ENCODE measurements at places on chromosomes 5 and 9. TPM values are rescaled to one million over a fixed set of nuclear protein-coding genes. Genes with fewer than 3 reads are reported as not detected.

PRSS3 gene
- total RNA-seq, result 0.86 TPM

DNA sequence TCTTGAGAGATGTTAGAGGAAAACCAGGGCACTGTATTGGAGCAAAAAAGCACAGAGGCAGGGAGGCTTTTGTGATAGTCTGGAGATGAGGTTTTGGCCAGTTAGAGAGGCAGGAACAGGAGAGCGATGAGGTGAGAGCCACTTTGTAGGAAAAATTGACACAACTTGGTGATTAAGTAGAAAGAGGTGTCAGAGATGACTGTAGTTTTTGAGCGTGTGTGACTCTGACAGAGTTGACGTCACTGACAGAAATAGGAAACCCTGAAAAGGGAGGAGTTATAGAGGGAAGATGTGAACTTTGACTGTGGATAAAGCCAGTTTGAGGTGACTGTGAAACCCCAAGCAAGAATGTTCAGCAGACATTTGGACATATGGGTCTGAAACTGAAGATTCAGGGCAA lies 15.7 kb downstream of the NFX1 start:
- no peak for DNase-seq

SLC6A18 gene
- total RNA-seq, result 0.48 TPM

DNA sequence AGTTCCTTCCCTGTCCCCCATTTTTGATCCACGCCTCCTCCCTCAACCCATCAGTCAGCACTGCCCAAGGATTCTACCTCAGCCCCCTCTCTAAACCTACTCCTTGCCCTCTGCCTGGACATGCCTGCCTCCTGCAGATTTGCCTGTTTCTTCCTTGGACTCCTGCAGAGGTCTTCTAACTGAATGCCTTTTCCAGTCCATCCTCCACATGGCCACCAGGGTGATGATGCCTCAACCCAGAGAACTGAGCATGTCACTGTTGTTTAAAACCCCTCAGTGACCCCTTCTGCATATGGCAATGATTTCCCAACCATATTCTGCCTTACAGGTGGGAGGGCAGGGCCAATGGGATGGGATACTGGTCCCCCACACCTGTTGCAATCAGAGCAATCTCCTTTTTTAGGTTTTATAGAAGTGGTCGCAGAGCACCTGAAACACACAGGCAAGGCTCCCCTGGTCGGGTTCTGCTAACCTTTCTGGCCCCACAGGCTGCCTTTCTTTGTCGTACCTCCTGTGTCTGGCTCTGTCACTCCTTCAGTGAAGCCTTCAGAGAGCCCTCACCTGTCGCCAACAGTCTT lies 9.3 kb downstream of the PHYKPL start:
- no peak for DNase-seq

- no peak for DNase-seq
Observed at GRCh38 chr5:178391480-178391879, 158.9 kb upstream of the PHYKPL start.

ECM2 gene
- 0.24 TPM for total RNA-seq

DNA sequence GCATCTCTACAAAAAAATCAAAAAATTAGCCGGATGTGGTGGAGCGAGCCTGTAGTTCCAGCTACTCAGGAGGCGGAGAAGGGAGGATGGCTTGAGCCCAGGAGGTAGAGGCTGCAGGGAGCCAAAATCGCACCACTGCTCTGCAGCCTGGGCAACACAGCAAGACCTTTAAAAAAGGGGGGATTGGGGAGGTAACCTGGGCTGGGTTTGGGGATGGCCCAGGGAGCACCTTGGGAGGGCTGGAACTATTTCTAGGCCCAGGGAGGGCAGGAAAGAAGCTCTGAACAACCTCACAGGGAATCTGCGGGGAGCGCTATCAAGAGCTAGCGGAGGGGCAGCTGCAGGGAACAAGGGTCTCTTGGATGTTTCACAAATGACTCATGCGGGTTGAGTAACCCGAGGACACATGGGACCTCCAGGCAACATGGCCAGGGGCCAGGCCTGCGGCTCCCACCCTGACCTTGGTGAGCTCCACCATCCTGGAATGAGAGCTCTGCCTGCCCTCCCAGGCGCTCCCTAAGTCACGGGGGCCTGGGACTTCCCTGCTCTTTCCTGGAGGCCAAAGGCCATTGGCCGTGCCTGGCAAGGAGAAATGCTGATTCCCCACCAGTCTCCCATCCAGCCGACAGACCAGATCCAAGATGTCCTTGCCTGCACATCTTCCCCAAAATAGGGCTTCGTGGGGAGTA lies 23.4 kb downstream of the SARDH start:
- DNase-seq, result no peak

TERT gene
- total RNA-seq, result 1.7 TPM

GRCh38 chr5:147390654-147391225 lies 119.1 kb downstream of the DPYSL3 start:
- no peak for DNase-seq

GRCh38 chr5:138946241-138946623 lies 71.1 kb upstream of the LRRTM2 start:
- DNase-seq, result peak; percentile 77

DNA sequence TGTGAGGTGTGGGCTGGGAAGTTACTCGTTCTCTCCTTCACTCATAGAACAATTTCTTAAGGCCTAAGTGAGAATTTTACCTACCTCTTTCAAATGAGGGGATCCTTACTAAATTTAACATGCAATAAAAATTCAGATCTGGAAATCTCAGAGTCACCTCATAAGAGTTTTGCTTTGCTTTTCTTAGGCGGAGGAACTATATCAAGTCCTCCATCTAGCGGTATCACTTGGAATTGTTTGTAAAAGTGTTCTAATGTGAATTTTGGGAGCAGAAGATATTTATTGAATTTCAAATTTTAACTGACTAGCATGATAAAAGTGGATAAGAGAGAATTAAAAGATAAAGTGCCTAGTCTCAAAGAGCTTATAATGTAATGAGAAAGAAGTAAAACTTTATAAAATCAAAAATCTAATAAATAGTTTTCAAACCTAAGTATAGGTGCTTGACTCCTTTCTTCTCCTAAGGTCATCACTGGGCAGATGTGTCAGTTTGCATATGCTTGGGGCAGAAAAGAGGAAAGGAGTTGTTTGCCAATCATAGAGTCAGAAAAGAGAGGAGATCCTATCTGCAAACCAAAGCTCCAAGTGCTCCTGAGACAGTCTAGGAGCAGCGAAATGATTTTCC lies 145.7 kb upstream of the DAB2 start:
- DNase-seq, result no peak

GRCh38 chr5:440401-441201 lies 2.4 kb upstream of the EXOC3 start:
- no peak for DNase-seq

GRCh38 chr9:124488641-124489210 lies 18.5 kb downstream of the NR5A1 start:
- DNase-seq, result no peak

GRCh38 chr9:128275198-128276007 lies at the start of gene GOLGA2:
TSS of gene GOLGA2 (minus strand) at chr9:128276007. CDS start at chr9:128275976, 31 bp downstream.
- no peak for DNase-seq

TIGD6 gene
- 4.9 TPM for total RNA-seq

GRCh38 chr9:97060796-97061195 lies 21.9 kb upstream of the CTSV start:
- no peak for DNase-seq

NCS1 gene
- 22.2 TPM for total RNA-seq

DNA sequence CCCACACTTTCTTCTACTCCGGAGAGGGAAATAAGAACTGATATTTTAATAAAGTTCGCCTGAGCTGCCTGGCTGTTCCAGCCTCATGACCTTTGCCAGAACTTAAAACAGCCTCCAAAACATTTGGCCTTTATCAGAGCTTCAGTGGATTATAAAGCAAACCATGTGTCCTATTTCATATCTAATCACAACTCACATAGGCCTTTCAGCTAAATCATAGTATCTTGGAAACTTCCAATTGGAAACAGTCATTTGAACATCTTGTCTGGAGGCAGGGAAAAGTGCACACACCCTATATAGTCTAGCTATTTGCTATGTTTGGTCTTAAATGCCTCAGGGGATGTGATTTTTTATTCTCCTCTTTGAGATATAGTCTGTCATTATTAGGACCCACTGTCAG lies 46.0 kb upstream of the FREM1 start:
- DNase-seq, result no peak

DNA sequence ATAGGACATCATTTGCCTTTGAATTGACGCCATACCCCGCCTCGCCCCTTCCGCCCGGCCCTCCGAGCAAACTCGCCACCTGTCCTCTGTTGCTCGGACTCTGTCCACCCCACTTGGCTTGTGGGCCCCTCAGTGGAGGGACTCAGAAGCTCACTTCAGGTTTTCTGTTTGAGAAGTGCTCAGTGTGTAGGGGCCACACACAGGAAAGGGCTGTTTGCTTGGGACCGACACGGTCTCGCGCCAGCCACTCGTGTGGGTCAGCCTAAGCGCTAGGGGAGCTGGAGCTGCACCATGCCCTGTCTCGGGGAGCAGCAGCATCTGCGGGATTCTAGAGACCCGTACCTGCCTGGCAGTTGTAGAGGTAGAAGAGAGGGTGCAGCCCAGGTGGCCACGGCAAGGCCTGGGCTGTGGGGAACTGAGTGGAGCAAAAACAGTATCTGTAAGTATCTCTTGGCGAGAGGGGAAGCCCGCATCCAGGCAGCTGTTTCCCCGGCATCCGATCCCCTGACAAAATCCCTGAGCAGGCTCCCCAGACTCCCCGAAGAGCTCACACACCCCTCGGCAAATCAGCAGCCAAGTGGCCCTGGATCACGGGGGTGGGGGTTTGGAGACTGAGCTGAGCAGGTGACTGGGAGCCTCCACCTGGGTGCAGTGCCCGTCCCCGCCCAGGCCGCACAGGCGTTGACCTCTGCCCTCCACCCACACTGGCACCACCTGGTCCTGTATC lies 52.2 kb downstream of the COL5A1 start:
- DNase-seq, result no peak

SCGB3A2 gene
- total RNA-seq, result 1.4 TPM

PCDHGC5 gene
- total RNA-seq, result 1.9 TPM

MSX2 gene
- total RNA-seq, result 69.7 TPM

DNA sequence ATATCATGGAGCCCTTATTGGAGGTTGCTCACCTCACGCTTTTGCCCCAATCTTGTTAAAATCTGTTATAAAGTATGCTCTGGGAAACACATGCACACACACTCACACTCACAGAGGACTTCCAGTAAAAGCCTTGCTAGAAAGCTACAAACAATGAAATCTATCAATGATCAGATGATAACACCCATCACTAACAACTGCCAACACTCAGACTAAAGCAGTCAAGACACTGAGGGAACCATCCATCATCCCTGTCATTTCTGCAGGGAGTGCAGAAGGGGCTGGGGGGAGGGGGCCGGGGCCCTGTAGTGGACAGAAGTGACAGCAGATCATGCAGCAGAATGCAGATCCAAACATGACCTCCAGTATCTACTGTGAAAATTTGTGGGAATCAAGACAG lies 179.1 kb downstream of the AOPEP start:
- no peak for DNase-seq

DNA sequence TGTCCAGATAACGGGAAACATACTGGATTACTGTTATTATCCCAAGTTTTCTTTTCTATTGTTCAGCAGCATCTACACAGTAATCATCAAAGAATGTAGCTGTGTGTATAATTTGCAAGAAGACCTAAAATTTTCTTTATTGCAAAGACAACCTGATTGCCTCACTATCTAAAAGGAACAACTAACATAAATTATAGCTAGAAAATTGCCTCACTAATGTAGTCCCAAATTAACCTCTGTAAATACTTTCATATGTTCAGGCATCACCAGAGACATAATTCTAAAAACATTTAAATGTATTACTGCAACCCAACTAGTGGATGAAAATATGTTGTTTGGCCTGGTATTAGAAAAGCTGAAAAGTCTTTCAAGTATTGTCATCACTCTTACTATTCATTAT lies 275.4 kb downstream of the CDH12 start:
- DNase-seq, result no peak

- DNase-seq, result no peak
Observed at GRCh38 chr5:126471875-126472537, 48.8 kb downstream of the GRAMD2B start.

DNA sequence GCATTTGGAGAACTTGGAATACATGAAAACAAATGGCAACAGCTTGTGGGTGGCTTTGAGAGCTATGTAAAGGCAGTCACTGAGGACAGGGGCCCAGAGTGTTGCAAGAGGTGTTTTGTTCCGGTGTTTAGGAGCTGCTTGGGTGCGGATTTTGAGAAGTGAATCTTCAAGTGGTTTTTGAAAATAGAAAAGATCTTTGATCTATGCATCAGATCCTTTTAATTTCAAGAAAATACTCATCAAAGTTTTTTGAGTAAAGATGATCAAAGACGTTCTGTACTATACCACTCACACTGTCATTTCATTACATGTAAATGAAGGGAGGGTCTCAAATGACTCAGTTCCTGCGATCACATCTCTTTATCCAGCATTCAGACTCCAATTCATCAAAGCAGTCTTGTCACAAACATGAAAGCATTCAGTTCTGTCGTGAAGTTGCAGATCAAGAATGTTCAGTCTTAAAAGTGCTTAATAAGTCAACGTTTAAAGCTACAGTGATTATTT lies 112.5 kb downstream of the WDR41 start:
- no peak for DNase-seq

TAF11L6 gene
- not detected for total RNA-seq

PRRX2 gene
- 0.50 TPM for total RNA-seq

GRCh38 chr5:6772886-6773285 lies 59.7 kb downstream of the TENT4A start:
- DNase-seq, result no peak

BAAT gene
- 0.53 TPM for total RNA-seq

MLANA gene
- total RNA-seq, result 12.1 TPM

- DNase-seq, result no peak
Observed at GRCh38 chr5:59798862-59799667, 94.5 kb downstream of the PDE4D start.

DNA sequence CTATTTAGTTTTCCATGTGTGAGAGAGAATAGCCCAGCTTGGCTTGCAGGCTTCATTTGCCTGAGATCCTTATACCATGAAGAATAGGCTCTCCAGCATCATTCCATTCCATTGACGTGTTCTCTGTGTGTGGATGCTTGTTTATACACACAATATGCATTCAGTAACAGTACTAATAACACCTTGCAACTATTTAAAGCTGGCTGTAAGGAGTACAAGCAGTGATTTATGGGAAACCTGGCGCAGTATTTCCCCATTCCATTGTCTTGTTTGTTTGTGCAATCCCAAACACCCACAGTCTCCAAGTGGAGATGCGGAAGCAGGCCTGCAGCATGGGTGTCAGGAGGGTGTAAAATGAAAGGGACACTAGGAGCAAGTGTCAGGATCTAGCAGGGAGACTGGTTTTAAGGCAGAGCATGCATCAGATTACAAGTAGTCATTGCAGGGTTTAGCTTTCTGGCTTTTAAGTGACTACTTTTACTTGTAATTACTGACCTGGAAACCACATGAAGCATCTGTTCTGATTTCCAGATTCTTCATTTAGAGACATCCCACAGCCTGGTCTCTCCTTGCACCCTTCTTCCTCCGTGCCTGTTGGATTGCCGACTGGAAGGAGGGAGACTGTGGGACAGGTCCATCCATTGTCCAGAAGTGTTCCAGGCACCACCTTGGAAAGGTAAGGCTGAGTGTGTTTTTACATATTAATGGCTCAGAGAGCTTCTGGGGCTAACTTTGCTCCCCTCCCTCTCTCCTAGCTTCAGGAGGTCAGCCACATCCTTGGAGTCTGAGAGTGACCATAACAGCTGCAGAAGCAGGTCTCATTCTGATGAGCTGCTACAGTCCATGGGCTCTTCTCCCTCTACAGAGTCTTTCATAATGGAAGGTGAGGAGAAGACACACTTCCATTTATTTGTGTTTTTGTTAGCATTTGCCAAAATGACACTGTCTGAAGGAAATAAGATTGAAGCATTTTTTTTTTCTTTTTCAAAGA lies 241.6 kb downstream of the ARHGEF28 start:
- DNase-seq, result no peak

GRCh38 chr5:176714067-176714466 lies 66.8 kb downstream of the TSPAN17 start:
- no peak for DNase-seq

SLC24A2 gene
- 0.12 TPM for total RNA-seq

ADAMTS16 gene
- 2.0 TPM for total RNA-seq

Data from type B pancreatic cell (in vitro differentiated cells).